ENCODE measurements at places on chromosomes 5 and 9.

DNA sequence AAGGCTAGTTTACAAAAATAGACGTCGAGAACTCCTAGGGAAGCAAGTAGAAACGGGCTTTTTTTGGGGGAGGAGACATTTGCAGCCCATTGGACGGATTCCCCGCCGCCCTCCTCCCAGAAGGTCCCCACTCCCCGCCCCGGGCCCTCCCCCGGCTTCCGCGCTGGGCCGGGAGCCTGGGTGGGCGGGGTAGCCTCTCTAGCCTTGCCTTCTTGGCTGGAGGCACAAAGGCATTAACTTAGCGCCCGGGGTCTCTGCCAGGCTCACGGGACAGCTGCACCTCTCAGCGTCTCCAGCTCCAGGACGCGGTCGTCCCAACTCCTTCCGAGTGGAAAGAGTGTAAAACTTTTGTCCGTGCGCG is at the start of gene DMRTA1:
DMRTA1 (plus strand) TSS at position 236 of the 361 bp plus-strand sequence. CDS start 242 bp downstream, outside the sequence.
- DNase-seq = peak; percentile 2

DNA sequence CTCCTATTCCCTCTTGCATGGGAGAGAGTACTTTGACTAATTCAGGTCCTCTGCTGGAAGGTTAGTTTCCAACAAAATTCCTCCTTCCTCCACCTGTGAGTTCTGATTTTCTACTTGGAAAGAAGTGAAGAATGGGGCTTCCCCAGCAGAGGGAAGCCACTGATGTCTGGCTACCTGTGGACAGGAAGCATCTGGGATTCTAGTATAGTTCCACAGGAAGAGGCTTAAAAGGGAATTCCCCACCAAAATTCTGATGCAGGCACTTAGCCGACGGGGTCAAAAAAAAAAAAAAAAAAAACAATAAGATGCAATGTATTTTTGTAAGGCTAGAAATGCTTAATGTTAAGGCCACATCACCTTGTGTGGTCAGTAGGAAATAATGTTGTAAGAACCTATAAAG is 33.4 kb downstream of the PCDHGC5 start:
- no peak for DNase-seq

DNA sequence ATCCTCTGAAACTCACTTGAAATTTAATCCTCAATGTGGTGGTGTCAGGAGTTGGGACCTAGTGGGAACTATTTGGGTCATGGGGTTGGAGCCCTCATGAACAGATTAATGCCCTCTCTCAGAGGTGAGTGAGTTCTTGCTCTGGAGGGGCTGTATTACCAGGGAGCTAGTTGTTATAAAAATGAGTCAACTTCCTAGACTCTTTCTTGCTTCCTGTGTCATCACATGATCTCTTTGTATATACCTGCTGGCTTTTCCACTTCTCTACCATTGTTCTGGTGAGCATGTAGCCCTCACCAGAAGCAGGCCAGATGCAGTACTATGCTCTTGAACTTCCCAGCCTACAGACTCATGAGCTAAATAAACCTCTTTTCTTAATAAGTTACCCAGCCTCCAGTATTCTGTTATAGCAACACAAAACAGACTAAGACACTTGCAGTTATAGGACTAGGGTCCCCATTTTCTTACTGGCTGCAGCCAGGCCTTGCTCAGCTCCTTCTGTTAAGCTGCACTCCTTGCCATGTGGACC is 127.5 kb downstream of the SUSD1 start:
- no peak for DNase-seq

- DNase-seq = no peak
Observed at GRCh38 chr5:36242534-36243485, 1.1 kb upstream of the NADK2 start.

GRCh38 chr5:36355516-36355915 is 53.8 kb upstream of the RANBP3L start:
- DNase-seq = no peak

- peak; percentile 20 for DNase-seq
Observed at GRCh38 chr9:99264070-99264680, 42.1 kb downstream of the SEC61B start.

- peak; percentile 39 for DNase-seq
Observed at GRCh38 chr5:112958093-112959088, 18.2 kb upstream of the DCP2 start.

DNA sequence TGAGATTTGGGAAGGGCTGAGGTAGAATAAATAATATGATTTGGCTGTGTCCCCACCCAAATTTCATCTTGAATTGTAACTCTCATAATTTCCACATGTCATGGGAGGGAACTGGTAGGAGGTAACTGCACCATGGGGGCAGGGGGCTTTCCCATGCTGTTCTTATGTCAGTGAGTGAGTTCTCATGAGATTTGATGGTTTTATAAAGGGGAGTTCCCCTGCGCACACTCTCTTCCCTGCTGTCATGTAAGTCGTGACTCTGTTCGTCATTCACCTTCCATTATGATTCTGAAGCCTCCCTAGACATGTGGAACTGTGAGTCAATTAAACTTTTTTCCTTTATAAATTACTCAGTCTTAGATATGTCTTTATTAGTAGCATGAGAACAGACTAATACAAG is 115.5 kb upstream of the STARD4 start:
- no peak for DNase-seq

GRCh38 chr9:113652355-113653152 is 189.0 kb downstream of the RGS3 start:
- DNase-seq = no peak

DNA sequence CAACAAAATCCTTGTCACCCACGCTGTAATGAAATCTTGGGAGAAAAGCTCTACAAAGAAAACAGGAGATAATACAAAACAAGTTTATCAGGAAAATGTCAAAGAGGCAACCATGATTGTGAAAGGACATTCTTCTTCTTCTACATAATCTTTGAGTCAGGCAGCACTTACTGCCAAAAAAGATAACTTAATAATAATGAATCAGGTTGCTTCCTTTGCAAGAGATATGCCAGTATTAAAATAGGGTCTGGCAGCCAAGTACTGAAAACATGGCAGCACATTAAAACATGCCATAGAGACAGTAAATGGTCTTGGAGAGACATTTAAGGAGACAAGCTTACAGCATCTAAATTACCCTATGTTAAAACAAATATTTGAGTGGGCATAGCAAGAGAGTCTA is 1573.4 kb downstream of the EFNA5 start:
- no peak for DNase-seq

DNA sequence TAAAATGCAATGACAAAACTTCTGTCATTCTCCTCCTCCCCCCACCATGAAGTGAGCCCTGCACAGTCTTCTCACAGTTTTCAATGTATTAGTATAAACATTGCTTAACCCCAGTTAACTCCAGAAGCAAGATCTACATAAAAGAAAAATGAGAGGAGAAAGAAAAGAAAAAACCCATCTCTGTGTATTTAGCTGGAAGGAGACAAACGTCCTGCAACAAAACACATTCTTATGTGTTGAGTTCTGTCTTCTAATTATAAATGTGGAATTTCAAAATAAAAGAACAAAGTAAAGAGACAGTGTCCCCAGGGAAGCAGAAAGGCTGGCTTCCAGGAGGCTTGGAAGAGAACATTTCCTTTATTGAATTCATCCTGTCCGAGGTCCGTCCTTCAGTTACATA is 491.9 kb upstream of the TUSC1 start:
- no peak for DNase-seq

GRCh38 chr5:94761786-94762185 is 143.3 kb downstream of the SLF1 start:
- DNase-seq = no peak

DNA sequence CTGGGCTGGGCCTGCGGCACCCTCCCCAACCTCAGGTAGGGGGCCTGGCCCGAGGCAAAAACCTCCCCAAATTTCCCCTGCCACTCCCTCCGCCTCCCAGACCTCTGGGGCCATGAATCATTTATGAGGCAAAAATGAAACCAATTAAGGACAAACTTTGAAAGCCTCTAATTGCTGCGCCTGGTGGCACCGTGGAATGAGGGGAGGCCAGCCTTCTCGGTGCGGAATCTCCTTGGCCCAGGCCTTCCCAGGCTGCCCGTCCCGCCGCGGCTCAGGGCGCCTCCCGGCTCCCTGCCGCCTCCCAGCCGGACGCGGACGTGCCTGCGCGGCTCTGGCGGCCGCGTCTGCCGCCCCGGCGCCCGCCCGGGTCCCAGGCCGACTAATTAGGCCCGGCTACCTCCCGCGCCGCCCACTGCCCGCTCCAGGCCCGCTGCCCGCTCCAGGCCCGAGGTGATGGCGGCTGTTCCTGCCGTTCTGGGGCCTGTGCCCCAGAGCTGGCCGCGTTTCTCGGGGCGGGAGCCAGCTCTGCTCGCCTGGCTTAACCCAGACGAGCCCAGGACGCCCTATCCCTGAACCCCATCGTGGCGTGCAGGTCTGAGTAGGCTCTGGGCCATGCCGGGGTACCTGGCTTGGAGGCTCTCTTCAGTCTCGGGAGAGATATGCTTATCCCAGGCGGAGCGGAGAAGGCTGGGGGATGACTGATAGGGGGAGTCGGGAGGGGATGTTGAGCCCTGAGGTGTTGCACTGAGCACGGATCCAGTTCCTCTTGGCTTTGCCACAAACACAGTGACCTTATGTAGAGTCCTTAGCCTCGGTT is 20.1 kb downstream of the CXXC5 start:
- DNase-seq = peak; percentile 81
